Aorta (tissue), 5 donors: ENCODE measurements at places on chromosomes 1 and 21. TPM values are rescaled to one million over a fixed set of nuclear protein-coding genes. Genes with fewer than 3 reads are reported as not detected.

DNA sequence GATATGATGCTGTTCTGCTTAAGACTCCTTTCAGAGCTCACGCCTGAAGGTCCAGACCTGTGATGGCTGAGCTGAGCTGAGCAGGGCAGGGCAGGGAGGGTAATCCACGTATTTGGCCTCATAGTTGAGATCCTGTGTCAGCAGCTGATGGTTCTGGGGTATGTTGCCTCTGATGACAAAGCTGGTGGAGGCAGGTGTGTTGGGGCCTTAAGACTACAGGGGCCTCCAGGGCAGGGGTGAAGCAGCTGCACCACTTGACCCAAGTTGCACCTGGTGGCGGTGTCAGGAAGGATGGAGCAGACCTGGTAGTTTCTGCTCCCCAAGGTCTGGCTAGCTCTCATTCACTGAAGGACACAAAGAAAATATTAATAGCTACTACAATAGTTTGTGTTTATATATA is 57.0 kb downstream of the FCRL5 start:
- no peak for DNase-seq

- no peak for DNase-seq
Measured at GRCh38 chr1:15459771-15460707, 3.5 kb downstream of the CELA2A start.

DNA sequence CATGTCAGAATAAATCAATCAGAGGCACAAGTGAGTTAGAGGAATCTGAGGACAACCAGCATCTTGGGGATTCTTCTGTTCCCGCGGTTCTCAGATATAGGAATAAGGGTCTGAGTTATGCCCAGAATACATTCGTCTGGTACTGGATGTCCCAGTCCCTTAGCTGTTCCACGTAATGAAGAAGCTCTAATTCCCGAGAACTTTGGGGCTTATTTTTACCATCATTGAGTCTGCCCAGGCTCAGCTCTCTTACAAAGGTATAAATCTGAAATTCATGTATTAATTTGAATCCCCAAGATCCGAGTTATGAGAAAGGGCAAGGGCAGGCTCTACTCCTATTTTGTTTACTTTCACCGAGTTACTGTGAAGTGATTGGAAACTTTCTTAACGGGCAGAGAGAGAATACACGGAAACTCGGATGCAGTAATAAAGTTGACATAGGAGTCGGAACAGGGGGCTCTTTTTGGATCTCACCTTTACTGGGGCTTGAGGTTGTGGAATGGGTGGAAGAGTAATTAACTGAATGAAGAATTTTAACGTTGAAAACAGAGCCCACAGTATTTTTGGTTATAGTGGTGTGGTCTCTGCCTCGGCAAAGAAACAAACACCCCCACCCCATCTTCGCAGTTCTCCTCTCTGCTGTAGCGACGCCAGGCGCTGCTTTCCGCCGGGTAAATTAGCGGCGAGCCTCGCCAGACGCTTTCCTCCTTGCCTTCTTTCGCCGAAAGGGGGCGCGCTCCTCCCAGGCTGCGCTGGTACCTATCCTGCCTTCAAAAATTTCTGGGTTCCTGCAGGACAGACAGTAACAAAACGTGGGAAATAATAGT is 7.1 kb downstream of the PRRX1 start:
- DNase-seq, result peak; percentile 94

DNA sequence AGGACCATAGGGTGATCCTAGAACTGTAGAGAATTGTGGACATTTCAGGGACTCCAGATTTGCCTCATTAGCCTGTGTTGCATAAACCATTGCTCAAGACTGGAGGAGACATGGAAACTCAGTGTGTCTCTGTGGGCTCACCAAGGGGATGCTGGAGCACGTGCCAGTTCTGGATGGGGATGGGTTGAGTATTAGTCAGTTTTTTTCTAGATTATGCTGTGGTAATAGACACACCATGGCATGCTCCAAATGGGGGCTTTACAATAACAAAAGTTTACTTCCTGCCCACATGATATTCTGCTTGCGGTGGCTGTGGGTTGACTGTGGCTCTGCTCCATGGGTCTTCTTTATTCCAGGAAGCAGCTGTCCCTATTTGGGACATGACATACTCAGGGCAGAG is 125.4 kb downstream of the FOXD2 start:
- DNase-seq, result no peak

GRCh38 chr1:205598841-205599668 is 32.8 kb downstream of the ELK4 start:
- peak; percentile 90 for DNase-seq

DNA sequence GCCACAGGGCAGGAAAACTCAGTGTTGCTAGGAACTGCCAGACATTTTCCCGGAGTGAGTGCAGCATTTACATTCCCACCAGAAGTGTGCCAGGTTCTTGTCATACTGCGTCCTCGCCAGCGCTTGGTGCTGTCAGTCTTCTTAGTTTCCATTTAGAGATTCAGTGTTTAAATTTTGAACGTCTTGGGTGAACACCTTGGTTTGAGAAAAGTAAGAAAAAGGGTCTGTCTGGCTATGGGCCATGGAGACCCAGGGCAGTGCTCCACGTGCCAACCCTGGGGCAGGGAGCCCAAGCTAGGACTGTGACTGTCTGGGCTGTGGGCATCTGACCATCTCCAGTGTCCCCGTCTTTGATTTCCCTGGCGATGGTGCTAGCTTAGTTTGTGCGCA is 16.0 kb downstream of the IBA57 start:
- DNase-seq, result peak; percentile 28

GRCh38 chr1:168365719-168366479 is 85.2 kb downstream of the TBX19 start:
- no peak for DNase-seq

DNA sequence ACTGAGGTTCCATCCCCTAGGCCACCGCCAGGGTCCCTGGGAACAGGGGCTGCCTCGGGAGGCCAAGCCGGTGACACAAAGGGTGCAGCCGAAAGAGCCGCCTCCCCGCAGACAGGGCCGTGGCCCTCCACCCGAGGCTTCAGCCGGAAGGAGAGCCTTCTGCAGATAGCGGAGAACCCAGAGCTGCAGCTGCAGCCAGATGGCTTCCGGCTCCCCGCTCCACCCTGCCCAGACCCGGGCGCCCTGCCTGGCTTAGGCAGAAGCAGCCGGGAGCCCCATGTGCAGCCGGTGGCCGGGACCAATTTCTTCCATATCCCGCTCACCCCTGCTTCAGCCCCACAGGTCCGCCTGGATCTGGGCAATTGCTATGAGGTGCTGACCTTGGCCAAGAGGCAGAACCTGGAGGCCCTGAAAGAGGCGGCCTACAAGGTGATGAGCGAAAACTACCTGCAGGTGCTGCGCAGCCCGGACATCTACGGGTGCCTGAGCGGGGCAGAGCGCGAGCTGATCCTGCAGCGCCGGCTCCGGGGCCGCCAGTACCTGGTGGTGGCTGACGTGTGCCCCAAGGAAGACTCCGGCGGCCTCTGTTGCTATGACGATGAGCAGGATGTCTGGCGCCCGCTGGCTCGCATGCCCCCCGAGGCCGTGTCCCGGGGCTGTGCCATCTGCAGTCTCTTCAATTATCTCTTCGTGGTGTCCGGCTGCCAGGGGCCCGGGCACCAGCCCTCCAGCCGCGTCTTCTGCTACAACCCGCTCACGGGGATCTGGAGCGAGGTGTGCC is 1.4 kb downstream of the KLHDC7A start:
- no peak for DNase-seq

DNA sequence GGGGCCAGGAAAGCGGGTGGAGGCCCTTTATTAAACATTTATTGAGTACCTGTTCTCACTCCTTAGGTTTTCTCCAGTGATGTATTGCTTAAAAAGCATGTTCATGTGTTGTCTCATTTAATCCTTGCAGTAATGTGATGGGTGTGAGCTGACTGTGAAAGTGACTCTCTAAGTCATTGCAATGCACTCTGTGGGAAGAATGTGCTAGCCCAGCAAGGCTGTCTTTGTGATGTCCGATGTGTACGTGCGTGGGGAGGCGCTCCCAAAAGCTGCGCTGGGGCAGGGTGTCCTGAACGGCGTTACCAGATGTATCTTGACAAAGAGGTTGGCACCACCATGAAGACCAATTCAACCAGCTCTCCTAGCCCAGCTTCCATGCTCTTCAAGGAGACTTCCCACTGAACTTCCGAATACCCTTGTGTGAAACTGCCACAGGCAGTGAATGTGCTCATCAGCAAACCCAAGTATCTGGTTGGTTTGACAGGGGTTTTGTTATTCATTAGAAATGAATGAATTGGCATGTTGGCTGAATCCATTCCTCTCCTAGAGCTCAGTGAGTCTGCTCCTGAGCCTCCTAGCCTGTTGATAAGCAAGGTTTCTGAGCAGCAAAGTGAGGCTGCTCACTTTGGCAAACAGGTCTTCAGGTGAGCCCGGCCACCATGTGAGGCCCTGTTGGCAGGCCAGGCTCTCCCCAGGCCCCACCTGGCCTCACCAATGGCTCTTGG is 28.0 kb downstream of the NUAK2 start:
- DNase-seq, result no peak

DNA sequence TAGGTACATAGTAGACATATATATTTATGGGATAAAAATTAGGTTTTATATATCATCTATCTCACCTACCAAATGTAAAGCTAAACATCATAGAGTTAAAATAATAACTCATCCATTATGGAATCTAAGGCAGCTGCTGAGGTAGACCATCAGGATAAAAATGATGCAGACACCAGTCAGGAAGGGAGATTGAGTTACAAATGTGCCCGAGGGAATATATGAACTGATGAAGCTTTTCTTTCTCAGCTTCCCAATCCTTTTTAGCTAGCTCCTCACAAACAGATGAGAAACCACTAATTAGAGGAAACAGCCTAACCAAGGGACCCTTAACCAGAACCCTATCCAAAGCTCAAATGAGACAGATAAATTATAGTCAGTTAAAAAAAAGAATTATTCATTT is 20.9 kb downstream of the TTLL7 start:
- no peak for DNase-seq

DNA sequence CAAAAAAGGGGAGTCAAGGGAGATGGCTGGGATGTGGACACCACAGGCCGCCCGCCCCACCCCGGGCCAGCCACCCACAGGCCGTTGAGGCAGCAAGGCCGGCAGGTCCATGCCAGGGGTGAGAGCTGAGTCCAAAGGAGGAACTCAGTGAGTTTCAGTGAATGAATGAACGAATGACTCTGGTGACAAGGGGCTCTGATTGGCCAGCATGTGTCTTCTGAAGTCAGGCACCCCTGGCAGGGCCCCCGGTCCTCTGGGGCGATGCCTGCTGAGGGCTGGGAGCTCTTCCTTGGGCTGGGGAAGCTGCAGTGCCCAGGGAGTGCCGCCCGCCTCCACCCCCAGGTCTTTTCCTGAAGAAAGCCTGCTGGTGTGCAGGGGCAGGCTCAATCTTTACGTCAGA is 236.1 kb upstream of the VAMP3 start:
- peak; percentile 42 for DNase-seq

DNA sequence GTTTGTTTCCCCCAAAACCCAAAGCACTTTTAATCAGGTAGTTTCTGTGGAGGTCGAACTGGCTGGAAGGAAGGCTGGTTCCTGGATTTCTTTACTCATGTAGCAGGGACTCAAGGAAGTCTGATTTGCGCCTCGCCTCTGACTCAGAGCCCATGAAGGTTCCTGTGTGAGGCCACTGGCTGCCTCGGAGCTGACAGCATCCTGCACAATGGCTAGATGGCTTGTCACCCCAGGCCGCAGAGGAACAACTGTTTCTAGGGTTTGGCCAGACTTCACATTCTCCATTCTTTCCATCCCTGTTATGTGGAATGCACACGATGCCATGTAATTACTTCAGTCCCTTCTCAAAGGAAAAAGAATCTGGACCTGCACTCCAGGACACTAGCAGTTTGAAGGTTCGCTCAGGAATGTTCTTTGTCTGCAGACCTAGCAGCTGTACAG is 39.1 kb upstream of the PRSS38 start:
- no peak for DNase-seq

Gene BSND
- total RNA-seq, result not detected

Gene GJA8
- not detected for total RNA-seq

Gene CELA2B
- total RNA-seq, result 0.45 TPM

Gene PAPPA2
- total RNA-seq, result 4.3 TPM
